ENCODE measurements at places on chromosomes 6 and 20.

GRCh38 chr20:11870411-11870810, 47.3 kb upstream of the BTBD3 start:
- no peak for DNase-seq

DNA sequence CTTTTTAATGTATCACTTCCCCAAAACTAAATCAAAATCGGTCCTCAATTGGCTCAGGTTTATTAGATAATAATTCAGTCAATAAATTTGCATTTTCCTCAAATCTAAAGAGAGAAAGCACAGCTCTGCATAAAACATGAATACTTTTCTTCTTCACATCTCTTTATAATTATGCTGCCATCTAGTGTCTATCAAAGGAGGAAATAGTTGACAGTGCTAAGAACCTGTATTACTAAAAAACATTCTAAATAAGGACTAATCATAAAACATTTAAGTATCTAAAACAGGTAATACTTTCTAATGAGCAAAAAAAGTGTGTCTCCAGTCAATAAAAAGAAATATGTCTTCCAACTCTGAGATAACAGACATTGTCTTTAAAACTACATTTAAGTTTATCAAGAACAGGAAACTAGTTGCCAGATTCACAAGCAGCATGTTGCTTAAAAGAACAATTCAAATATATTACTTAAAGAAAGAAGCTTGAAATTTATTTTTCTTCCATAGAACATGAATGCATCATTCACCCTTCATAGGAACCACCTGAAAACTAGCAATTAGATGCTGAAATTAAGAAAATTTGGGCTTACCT, 56.5 kb upstream of the DST start:
- DNase-seq: no peak

GRCh38 chr6:165716886-165717285, 53.8 kb upstream of the PDE10A start:
- DNase-seq: no peak

DNA sequence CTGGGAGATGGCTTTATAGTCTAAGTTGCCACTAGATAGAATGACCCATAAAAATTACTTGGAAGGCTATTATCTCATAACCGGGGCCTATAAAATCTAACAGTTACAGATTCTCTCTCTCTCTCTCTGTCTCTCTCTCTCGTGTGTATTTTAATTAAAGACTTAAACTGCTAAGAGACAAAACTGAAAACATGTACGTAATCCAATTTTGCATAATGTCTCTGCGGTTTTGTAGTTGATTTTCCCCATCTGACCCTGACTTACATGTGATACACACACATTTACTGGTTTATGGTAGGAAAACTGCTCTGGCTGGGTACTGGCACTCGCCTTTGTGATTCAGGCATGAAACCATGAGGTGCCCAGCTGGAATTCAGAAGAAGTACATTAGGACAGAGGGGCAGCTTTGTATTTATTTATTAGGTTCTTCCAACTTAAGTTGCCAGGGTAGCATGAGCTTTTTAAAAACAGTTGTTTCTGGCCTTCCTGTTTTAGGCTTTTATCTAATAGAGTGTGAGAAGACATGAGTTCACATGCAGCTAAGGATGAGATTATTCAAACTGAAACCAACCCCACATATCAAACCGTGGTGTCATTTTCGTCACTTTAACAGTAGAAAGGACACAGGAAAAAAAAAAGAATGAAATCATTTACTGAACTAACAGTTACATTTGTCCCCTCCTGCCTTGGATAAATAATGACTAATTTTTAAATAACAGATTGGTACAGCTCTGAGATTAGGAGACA, 182.5 kb downstream of the GMPR start:
- DNase-seq: no peak

- DNase-seq: no peak
These were observed 64.2 kb downstream of the STK35 start for GRCh38 chr20:2165871-2166270.

DNA sequence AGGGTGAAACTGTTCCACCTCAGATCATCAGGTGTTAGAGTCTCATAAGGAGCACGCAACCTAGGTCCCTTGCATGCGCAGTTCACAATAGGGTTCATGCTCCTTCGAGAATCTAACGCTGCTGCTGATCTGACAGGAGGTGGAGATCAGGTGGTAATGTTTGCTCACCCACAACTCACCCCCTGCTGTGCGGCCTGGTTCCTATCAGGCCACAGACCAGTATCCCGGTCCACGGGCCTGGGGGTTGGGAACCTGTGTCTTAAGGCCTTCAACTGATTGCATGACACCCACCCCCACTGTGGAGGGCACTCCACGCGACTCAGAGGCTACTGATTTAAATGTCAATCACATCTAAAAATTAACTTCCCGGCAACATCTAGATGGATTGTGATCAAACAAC, 411.2 kb upstream of the SULF2 start:
- DNase-seq: no peak

Measured in inflammatory macrophage (primary cell).